Lung (tissue), 17 donors: ENCODE measurements at places on chromosomes 2 and 18.

GRCh38 chr2:186533717-186534116 is 47.7 kb downstream of the ZC3H15 start:
- no peaks in the 10 kb centered on the region for H3K36me3 ChIP-seq
- DNase-seq, result no peak
- H3K4me3 ChIP-seq, result no peak overlapping the region
- no peaks in the 10 kb centered on the region for H3K4me1 ChIP-seq
- no peaks in the 10 kb centered on the region for H3K27me3 ChIP-seq
- no peak overlapping the region for H3K27ac ChIP-seq

DNA sequence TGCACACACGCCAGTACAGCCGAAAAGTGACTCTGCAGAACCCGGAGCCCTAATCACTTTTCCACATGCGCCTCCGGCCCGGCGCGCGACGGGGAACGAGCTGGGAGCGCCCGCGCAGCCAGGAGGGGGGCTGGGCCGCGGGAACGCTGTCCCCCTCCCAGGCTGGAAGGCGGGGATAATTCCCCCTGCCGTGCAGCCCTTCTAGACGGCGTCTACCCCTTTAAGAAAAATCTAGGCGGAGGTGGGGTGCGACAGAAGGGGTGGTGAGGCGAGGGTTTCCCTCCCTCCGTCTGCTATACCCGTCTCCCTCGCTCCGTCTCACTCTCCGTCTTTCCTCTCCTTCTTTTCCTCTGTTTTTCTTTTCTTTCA is 2.4 kb downstream of the CYP26B1 start:
- peaks cover 7% of the 10 kb centered on the region for H3K4me1 ChIP-seq
- peak; percentile 52 for DNase-seq
- H3K36me3 ChIP-seq, result no peaks in the 10 kb centered on the region
- no peak overlapping the region for H3K27ac ChIP-seq
- H3K4me3 ChIP-seq, result peak overlapping the region; percentile 14

DNA sequence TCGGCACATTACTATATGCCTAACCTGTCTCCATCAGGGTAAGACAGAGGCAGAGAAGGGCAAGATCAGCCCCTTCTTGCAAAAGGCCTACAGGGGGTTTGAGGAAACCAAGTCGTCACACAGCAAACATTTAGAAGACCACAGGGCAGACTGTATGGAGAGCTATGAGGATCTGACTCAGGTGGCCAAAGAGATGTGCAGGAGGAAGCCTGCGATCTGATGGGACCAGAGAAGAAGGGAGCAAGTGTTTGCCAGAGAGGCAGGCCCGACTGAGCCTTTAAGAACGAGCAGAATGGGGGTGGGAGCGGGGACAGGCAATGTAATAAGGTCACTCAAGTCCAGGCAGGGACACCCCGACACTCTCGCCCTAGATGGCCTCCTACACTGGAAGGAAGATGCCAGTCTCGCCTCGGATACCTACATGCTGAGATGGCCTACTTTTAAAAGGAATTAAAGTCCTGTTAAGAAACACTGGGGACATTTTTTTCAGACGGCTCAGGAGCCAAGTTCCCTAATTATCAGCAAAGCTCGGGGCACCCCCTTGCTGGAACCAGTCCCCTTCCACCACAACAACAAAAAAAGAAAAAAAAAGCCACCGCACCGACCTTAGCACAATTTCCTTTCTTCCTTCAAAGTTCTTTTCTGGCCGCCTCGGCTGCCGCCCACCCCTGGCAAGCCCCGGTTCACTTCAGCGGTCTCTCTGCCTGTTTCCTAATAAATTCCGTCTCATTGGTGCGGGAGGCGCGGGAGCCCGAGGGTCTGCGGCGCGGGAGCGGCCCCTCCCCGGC is 1.5 kb downstream of the SFXN5 start:
- peak overlapping the region; percentile 88 for H3K27ac ChIP-seq
- peak; percentile 60 for DNase-seq
- no peaks in the 10 kb centered on the region for H3K27me3 ChIP-seq
- H3K36me3 ChIP-seq, result no peaks in the 10 kb centered on the region
- H3K4me1 ChIP-seq, result peaks cover 4% of the 10 kb centered on the region
- peak overlapping the region; percentile 68 for H3K4me3 ChIP-seq

DNA sequence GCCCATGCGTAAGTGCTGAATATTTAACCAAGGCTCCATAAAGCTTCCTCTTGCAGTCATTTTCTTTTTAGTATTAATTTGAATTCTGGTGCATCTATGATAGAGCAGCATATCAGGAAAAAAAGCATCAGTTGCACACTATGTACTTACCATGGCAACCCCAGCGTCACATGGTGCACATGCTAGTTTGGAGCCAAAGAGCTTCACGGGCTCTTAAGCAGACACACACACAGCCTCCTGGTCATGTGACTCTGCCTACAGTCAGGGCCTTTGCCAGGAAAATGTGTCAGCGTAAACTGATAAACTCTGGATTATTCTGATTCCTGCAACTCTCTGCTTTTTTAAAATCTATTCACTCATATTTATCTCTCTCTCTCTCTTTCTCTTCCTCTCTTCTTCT is 30.2 kb downstream of the NYAP2 start:
- no peak overlapping the region for H3K27ac ChIP-seq
- no peaks in the 10 kb centered on the region for H3K4me1 ChIP-seq
- no peaks in the 10 kb centered on the region for H3K27me3 ChIP-seq
- peak; percentile 82 for DNase-seq
- H3K36me3 ChIP-seq, result no peaks in the 10 kb centered on the region
- no peak overlapping the region for H3K4me3 ChIP-seq

DNA sequence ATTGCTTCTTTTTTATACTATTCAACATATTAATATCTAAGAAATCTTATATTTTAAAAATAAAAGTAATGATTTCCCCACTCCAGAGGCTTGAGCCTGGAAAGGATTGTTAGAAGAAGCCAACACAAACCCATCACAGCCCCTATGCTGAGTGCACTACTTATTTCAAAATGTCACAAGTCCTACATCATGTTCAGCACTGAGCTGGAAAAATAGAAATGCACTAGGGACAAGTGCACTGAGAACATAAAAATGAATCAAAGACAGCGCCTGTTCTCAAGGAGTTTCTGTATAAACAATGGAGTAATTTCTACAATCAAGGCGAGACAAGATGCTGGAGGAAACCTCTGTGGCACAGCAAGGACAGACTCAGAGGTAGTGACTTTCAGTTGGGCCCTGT is 155.0 kb downstream of the TXNL1 start:
- H3K4me3 ChIP-seq, result no peak overlapping the region
- no peaks in the 10 kb centered on the region for H3K4me1 ChIP-seq
- H3K36me3 ChIP-seq, result no peaks in the 10 kb centered on the region
- no peak for DNase-seq
- H3K27ac ChIP-seq, result no peak overlapping the region
- no peaks in the 10 kb centered on the region for H3K27me3 ChIP-seq

DNA sequence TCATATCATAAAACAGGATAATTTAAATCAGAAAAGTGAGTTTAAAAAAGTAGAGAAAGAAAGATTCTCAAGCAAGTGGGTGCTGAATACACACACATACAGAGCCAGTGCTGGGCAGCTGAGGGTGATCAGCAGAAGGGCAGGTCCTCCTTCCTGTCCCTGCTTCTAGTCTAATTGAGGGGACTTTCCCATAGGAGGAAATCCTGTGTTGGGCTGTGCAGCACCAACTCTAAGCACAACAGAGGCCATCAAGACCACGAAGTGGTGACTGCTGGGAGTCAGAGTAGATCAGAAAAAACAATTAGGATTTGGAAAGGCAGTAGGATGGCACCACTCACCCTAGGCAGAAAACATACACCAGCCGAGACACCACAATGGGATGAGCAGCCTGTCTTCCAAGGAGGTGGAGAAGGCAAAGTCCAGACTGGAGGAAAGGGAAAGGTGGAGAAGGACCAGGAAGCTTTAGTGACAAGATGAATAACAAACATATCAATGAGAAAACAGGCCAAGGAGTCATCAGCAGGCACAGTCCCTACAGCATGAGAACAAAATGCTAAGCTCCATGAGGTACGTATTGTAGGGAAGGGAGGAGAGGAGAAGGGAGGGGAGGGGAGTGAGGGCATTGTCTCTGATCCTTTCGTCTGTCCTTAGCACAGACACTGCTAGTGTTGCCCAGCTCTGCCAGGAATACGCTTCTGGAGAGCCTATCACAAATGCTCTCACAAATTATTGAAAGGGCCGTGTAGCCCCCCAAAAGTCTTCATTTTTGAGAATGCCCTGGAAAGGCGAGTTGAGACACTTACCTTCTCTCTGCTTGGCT is 16.7 kb upstream of the MSGN1 start:
- no peaks in the 10 kb centered on the region for H3K27me3 ChIP-seq
- H3K4me3 ChIP-seq, result no peak overlapping the region
- H3K4me1 ChIP-seq, result peaks cover 3% of the 10 kb centered on the region
- no peak for DNase-seq
- no peaks in the 10 kb centered on the region for H3K36me3 ChIP-seq

- no peak for DNase-seq
- no peak overlapping the region for H3K27ac ChIP-seq
- no peaks in the 10 kb centered on the region for H3K36me3 ChIP-seq
- H3K27me3 ChIP-seq, result no peaks in the 10 kb centered on the region
Observed at GRCh38 chr2:23292024-23292423, 93.0 kb upstream of the KLHL29 start.

GRCh38 chr2:9311488-9311887 is 104.9 kb downstream of the ASAP2 start:
- H3K27ac ChIP-seq, result peak overlapping the region; percentile 90
- DNase-seq, result no peak
- no peaks in the 10 kb centered on the region for H3K36me3 ChIP-seq
- no peaks in the 10 kb centered on the region for H3K27me3 ChIP-seq
- no peak overlapping the region for H3K4me3 ChIP-seq

GRCh38 chr2:214377286-214377624 is 33.6 kb upstream of the VWC2L start:
- no peak overlapping the region for H3K4me3 ChIP-seq
- H3K4me1 ChIP-seq, result no peaks in the 10 kb centered on the region
- no peaks in the 10 kb centered on the region for H3K27me3 ChIP-seq

- peaks cover 34% of the 10 kb centered on the region for H3K4me1 ChIP-seq
- no peak overlapping the region for H3K4me3 ChIP-seq
- H3K27ac ChIP-seq, result no peak overlapping the region
- DNase-seq, result no peak
Observed at GRCh38 chr18:45054636-45055035, 373.9 kb downstream of the SETBP1 start.

DNA sequence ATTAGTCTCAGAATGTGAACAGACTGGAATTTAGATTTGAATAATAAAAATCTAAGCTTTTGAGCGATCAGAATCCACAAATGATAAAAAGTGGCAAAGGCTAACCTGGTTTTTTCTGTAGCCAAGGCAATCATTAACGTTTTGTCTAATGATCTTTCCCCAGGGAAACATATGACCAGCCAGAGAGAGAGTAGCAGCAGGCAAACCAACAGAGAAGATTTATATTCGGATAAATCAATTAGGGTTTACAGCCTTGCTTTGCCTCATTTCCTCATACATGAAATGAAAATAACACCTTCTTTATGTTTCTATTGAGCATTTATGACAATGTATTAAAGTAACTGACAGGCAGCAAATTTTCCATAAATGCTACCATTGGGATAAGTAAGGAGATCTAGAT is 14.5 kb downstream of the TIA1 start:
- no peaks in the 10 kb centered on the region for H3K27me3 ChIP-seq
- H3K4me1 ChIP-seq, result peaks cover 3% of the 10 kb centered on the region
- H3K4me3 ChIP-seq, result no peak overlapping the region
- no peak overlapping the region for H3K27ac ChIP-seq
- H3K36me3 ChIP-seq, result peaks cover 30% of the 10 kb centered on the region

- no peaks in the 10 kb centered on the region for H3K27me3 ChIP-seq
- no peak overlapping the region for H3K4me3 ChIP-seq
- H3K36me3 ChIP-seq, result no peaks in the 10 kb centered on the region
- no peaks in the 10 kb centered on the region for H3K4me1 ChIP-seq
Observed at GRCh38 chr2:226623587-226624368, 175.8 kb downstream of the IRS1 start.

DNA sequence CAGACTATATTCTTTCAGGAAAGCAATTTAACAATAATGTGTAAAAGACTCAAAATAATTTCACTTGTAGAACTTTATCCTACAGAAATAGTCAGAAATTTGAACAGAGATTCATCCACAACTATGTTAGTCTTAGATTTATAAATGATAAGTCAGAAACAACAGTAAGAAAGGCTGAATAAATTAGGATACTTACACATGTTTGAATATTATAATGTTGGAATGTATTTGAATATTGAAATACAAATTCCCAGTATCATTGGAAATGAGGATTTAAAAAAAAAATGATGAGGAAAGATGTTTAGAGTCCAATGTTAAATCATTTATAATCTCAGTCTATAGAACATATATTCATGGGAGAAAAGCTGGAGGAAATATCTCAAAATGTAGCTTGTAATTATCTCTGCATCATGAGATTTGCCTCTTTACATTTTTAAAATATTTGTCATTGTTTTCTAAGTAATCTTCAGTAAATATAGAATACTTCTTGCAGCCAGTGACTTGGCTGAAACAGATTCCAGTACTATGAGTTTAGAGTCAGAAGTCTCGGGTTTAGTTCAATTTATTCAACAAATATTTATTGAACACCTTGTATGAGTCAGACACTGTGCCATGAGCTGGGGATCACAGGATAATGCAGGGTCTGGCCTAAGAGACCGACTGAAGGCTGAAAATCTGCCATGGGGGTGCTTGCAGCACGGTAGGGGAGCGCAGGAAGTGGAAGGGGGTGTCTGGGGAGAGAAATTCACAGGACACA is 32.3 kb downstream of the CXCR4 start:
- H3K36me3 ChIP-seq, result no peaks in the 10 kb centered on the region
- no peak overlapping the region for H3K27ac ChIP-seq
- H3K27me3 ChIP-seq, result no peaks in the 10 kb centered on the region
- no peak for DNase-seq
- H3K4me1 ChIP-seq, result no peaks in the 10 kb centered on the region
- no peak overlapping the region for H3K4me3 ChIP-seq

DNA sequence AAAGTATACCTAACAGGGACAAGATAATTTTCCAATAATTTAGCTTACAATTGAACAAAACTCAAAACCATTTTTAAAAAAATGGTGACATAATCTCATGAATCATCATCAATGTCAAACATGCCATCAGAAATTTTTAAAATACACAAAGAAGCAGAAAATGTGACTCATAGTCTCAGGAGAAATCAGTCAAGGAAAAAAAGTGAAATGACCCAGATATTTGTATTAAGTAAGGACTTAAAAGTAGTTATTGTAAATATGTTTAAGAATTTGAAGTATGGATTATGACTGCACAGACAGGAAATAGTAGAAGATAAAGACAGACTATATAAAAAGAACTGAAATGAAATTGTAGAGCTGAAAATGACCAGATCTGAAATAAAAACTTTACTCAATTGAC is 473.9 kb upstream of the SYT4 start:
- no peak for DNase-seq
- H3K27me3 ChIP-seq, result no peaks in the 10 kb centered on the region
- H3K4me1 ChIP-seq, result no peaks in the 10 kb centered on the region
- H3K4me3 ChIP-seq, result no peak overlapping the region

- H3K4me1 ChIP-seq, result no peaks in the 10 kb centered on the region
- H3K36me3 ChIP-seq, result no peaks in the 10 kb centered on the region
- no peak overlapping the region for H3K4me3 ChIP-seq
- H3K27ac ChIP-seq, result no peak overlapping the region
Observed at GRCh38 chr18:78479443-78479842, 500.2 kb upstream of the SALL3 start.
